ENCODE measurements at places on chromosomes 16 and 17.
A peak's percentile ranks its signal among the peaks of the same experiment; 100 is the strongest.

DNA sequence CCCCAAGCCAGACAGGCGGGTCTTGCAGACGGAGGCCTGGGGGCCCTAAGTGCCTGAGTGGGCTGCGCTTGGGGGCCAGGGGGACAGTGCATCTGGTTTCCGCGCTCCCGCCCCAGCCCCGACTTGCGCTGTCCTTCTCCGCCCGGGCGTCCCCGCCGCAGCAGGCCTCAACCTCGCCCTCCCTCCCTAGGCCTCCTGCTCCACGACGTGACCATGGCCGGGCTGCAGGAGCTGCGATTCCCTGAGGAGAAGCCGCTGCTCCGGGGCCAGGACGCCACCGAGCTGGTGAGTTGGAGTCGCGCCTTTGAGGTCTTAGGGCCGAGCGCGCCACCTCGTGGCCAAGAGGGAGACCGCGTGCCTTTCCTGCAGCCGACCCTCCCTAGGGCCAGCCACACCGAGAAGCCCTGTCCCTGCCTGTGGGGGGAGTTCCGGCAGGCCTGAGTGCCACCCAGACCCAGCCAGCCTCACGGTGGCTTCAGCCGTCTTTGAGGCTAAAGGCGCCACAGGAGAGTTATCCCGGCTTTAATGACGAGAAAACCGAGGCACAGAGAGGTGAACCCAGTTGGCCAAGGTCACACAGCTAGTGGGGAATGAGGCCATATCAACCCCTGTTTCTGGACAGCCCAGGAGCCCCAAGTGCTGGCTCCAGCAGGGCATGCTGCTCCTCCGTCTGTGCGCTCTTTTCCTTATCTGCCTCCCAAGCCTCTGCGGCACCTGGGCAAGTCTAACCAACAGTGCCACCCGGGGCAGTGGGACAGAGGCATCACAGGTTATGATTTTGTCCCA, 12.2 kb upstream of the NDRG4 start:
- DNase-seq = peak; percentile 69

DNA sequence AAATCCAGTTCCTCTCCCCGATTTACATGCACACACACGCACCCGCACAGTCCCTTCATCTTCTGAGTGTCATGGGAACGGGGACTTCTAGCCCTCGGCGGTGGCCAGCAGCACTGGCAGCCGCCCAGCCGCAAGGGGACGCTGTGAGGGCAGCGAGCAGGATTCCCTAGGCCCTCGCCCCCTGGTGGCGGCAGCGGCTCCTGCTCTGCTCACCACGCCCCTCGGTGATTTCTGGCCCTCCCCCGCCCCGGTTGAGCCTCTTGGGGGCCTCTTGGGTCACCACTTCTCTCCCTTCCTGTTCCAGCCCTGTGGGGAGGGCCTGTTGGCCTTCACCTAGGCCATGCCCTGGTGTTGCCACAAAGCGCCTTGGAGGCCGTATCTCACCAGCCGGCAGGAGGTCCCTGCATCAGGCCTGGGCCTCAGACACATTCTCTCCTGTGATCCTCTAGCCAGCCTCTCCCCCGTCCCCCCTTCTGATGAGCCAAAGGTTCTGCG, 75.2 kb upstream of the KSR1 start:
- peak; percentile 50 for DNase-seq

DNA sequence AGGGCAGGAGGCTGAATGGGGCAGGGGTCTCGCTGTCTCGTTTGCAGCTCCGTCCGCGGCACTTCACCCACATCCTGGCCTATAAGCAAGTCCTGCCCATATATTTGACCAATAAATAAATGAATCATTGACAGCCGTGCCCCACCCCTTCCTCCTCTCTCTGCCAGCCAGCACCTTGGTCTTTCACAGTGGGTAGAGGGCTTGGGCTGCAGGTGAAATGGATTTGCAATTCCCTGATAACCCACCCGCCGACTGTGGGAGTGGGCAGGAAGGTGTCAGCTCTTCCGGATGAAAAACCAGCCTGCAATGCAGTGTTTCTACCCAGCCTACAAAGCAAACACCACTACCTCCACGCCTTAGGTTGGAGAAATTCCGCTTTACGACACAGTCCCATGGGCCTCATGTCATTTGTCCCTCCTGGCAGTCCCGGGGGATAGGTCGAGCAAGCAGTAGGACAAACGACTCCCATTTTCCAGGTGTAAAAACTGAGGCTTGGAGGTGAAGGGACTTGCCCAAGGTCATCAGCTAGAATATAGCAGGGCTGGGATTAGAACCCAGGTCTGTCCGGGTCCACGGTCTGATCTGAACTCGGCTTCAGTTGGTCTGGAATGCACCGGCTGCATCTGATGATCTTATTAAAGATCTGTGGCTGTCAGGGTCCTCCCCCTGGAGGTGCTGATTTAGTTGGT, 79.0 kb downstream of the ABCC1 start:
- no peak for DNase-seq

DNA sequence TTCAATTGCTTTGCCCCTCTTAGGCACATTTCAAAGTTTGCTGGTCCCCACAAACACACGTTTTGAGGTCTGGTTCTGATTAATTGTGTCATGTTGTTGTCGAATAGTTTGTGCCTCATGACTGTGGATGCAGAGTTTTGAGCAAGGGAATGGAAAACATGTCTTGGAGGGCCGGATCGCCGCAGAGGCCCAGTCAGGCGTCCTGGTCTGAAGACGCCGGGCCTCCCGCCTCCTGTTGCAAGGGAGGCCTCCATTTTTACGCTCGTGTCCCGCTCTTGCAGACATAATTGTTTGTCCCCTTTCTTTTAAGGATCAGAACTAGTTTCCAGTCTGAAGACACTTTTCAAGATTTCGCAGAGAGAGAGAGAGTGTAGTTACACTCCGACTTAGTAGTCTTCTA, 3.2 kb downstream of the NTN1 start:
- no peak for DNase-seq

- no peak for DNase-seq
Measured at GRCh38 chr16:81481207-81481821, 36.7 kb downstream of the CMIP start.

- no peak for DNase-seq
Measured at GRCh38 chr16:69244336-69244735, 57.4 kb downstream of the SNTB2 start.

DNA sequence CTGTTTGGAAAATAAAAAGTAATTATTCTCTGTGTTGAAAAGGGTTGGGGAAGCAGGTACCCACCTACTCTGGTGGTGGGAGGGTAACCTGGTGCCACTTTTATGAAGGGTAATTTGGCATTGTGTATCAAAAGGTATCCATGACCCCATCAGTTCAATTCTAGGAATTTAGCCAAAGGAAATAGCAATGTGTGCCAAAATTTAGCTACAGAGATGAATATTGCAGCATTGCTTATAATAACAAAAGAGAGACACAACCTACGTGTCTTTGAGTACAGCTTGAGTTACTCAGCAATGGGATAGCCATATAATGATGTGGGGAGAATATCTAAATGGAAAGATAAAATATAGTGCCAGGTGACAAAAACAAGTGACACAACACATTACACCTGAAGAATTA, 170.7 kb downstream of the NTN1 start:
- no peak for DNase-seq

GRCh38 chr16:60642956-60643355, 1393.3 kb downstream of the CDH8 start:
- peak; percentile 81 for DNase-seq

- peak; percentile 30 for DNase-seq
Measured at GRCh38 chr17:15261802-15262290, 3.3 kb downstream of the PMP22 start.

DNA sequence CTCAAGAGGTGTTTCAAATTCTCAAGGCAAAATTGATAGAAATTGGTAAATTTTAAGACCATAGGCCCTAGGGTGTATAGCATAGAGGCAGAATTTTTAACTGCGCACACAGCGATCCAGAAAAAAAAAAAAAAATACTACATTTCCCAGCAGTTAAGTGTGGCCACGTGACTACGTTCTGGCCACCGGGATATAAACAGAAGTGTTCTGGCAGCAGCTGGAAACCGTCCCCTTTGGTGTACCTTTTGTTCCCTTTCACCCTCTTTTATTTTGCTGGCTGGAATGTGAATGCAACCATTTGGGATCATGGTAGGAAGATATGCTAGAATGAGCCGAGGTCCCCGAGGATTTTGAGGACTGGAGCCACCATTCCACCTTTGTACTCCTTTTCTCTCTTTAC, 52.7 kb upstream of the AKAP1 start:
- DNase-seq = no peak

GRCh38 chr16:87334651-87335624, 17.7 kb upstream of the C16orf95 start:
- no peak for DNase-seq

GRCh38 chr17:38915639-38915995, 9.8 kb upstream of the LASP1NB start:
- no peak for DNase-seq

DNA sequence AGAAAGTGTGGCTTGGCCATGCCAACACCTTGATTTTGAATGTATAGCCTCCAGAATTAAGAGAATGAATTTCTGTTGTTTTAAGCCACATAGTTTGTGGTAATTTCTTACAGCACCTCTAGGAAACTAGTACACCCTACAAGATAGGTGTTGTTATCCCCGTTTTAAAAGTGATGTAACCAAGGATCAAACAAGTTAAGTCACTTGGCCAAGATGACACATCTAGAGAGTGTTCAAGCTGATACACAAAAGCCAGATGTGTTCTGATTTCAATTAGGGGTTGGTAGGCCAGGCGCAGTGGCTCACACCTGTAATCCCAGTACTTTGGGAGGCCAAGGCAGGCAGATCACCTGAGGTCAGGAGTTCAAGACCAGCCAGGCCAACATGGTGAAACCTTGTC, 396.5 kb upstream of the SOX9 start:
- no peak for DNase-seq

DNA sequence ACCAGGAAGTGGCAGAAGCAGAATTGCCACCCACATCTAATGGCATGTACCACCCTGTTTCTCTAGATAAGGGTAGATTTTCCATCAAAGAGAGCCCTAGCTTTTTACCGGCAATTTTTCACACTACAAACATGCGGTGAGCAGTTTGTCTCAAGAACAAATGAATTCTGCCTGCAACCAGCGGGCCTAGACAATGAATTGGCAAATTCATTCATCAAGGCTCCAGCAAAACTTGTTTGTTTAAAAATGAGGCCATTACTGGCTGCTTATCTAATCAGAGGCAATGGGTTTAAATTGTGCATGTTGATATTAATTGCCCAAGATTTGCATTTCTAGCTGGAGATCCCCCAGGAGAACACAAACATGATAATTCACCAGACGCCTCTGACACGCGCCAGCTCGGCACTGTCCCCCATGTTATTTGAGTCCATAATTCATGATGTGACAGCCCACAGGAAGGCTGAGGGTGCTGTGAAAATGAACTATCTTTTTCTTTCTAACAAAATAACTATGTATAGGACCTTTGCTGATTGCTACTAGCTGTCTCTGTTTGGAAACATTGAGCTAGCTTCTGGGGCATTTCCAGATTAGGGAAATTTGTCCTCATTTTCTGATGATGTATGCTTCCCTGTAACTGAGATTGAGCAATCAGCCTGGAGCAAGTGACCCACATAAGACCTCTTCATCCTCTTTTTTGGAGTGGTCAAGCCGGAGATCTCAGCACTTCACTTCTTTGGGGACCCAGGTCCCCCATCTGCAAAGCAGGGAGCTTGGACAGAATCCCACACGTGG, 80.8 kb downstream of the CNGB1 start:
- DNase-seq = no peak

DNA sequence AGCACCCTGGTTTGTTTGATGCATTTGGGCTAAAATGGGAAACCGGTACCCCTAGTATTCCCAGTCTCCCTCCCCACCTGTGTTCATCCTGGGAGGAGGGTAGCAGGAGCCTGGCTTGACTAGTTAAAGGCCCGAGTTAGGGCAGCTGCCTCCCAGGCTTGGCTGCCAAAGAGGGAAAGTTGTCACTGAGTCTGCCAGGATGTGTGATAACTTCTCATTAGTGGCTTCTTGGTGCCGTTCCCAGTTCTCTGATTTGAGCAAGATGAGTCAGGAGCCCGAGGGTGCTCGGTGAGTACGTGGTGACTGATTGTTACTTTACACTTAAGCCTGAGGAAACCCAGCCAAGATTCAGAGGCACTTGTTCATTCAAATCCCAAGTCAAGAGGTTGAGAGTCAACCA, 2.5 kb downstream of the KRT32 start:
- peak; percentile 68 for DNase-seq

DNA sequence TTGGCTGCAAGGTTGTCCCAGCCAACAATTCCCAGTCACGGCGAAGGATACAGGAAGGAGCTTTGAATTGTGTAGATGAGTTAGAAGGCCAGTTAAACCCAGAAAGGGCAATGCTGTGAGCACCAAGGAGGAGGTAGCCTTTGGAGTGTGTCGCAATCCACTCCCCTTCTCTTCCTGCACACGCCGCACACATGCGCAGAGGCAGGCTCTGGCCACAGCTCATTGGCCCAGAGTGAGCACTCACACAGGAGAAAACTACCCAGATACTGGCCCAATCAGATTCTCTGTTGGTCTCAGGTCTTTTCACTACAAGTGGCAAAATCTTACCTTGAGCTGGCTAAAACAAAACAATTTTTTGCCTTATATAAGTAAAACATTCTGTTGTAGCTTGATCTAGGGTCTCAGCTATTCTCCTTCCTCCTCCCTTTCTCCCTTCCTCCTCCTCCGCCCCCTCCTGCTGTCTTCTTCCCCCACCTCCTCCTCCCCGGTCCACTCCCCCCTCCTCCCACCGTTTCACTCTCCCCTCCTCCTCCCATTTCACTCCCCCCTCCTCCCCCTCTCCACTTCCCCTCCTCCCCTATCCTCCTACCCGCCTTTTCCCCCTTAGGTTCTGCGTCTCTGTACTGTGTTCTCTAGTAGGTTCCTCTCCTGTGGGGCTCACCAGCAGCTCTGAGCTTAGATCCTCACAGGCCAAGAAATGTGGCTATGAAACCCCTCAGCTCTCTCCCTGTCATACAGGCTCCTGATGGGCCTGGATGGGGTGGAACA, 344.9 kb downstream of the CPPED1 start:
- DNase-seq = no peak

GRCh38 chr16:10067406-10067805, 114.8 kb downstream of the GRIN2A start:
- DNase-seq = no peak

- DNase-seq = no peak
Measured at GRCh38 chr17:80825471-80826345, 165.9 kb upstream of the CHMP6 start.

DNA sequence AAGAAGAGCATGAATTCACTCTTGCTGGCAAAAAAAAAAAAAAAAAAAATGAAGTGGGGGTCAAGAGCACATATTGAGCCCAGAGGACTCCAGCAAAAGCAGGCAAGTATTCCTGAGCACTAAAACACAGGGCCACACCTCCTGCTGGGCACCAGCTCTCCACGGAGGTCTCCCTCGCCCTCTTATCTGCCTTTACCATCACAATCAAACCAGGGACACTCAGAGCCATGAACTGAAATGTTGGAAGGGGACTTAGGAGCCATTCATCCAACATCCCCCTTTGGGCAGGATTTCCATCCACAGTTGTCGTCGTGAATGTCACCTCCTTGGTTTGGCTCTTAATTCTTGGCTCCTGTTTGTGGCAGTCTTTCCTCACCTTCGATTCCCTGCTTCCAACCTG, 89.8 kb upstream of the GNAO1 start:
- DNase-seq = no peak

- no peak for DNase-seq
Measured at GRCh38 chr16:962901-963814, 7.6 kb downstream of the LMF1 start.

- DNase-seq = no peak
Measured at GRCh38 chr17:78727057-78727456, 55.0 kb downstream of the CYTH1 start.

GRCh38 chr16:3760518-3760917, 43.2 kb upstream of the TRAP1 start:
- DNase-seq = no peak
